ENCODE measurements at places on chromosomes 4 and X.

DNA sequence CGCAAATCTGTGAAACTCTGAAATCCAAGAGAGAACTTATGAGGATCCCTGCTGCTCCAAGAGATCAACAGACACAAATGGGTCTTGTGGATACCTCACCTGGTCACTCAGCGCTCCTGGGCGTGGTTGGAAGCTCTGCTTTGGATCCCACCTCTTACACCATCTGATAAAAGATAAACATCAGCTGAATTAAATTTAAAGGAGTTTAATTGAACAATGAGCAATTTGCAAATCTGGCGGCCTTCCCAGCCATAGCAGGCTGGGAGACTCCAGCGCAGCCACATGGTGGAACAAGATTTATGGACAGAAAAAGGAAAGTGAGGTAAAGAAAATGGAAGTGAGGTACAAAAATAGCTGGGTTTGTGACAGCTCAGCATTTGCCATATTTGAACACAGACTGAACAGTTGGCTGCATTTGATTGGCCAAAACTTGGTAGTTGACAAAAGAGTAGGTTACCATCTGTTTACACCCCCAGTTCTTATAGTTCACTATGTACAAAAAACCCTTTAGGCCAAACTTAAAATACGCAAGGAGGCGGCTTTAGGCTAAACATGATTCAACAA lies 437.3 kb upstream of the NDST3 start:
- no peak for DNase-seq

DNA sequence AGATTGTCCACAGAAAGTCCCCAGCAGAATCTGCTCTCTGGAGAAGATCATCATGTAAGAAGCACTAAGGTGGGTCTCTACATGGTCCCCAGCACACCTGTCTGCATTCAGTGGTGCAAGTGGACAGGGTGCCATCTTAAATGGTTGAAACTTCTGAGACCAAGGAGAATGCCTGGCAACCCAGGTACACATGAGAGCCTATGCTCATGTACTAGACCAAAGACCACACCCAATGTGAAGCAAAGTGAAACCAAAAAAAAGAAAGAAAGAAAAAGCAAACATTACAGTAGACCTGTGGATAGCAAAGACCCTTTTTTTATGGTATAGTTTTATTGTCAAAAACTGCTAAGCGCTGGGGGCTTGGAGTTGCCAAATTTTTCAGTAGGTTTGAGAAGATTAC lies 15.0 kb downstream of the CD40LG start:
- peak; percentile 39 for DNase-seq

DNA sequence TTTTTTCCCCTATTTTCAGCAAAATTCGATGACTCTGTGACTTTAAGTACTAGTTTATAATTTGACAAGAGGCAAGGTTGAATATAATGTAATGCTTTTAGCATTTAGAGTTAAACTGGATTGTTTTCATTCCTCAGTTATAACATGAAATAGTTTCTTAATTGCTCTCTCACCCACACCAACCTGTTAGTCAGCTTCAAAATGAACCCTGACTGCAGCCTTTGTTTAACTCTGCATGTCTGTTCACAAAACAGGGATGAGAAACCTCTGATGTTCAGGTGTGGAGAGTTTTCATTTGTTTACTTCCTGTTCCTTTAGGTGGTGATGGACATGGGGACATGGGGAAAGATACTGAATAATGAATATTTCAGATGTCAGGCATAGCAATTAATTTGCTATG lies 49.9 kb upstream of the MND1 start:
- DNase-seq = no peak

DNA sequence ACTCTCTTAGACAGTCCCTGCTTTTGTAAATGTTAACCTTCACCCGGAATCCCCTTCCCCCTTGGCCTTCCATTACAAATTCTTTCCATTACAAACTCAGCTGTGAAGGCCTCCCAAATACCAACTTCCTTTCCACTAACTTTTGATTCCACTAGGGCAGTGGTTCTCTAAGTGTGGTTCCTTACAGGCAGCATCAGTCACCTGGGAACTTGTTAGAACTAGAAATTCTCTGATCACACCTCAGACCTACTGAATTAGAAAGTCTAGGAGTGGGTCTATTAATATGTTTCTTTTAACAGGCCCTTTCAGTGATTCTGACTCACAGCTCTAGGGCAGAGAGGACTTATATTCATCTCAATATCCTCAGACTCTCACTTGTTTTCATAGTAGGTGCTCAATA lies 19.0 kb upstream of the MRPL1 start:
- no peak for DNase-seq

Data from CD4-positive, alpha-beta T cell treated with Interferon alpha-2 for 1 hour (primary cell).